ENCODE measurements at places on chromosomes 12 and 14.

DNA sequence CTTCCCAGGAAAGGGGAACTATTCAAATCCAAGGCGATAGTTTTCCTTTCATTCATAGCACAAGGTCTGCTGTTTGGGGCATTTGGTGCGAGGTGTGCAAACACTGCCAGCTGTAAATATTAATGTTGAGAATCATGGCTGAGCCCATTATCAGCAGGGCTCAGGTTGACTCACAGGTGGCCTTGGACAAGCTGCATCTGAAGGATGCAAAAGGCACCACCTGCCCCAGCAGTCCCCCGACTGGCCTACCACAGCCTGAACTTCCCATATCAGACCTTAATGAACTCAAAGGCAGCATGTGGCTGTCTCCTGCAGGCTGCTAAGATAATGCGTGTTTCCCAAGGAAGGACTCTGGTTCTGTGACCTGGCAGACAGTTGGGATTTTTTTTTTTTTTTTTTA is 93.3 kb upstream of the MAP1LC3B2 start:
- no peak for DNase-seq

DNA sequence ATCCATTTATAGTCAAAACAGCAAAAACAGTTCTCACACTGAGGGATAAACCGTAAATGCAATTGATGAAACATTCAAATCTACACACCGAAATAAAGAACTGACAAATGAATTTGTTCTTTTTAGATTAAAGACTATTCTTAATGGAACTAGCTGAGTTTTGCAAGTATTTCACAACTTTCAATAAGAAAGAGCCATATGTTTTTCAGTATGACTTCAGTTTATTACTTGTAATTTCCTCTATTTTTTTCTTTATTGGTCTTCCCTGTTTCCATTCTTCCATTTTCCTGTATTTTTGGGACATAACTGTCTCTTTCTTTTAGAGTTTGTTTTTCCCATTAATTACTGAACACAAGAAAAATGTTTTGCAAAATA is 4.3 kb downstream of the BCAT1 start:
- DNase-seq: no peak

GRCh38 chr12:87120440-87120839 is 864.2 kb upstream of the MGAT4C start:
- DNase-seq: no peak

DNA sequence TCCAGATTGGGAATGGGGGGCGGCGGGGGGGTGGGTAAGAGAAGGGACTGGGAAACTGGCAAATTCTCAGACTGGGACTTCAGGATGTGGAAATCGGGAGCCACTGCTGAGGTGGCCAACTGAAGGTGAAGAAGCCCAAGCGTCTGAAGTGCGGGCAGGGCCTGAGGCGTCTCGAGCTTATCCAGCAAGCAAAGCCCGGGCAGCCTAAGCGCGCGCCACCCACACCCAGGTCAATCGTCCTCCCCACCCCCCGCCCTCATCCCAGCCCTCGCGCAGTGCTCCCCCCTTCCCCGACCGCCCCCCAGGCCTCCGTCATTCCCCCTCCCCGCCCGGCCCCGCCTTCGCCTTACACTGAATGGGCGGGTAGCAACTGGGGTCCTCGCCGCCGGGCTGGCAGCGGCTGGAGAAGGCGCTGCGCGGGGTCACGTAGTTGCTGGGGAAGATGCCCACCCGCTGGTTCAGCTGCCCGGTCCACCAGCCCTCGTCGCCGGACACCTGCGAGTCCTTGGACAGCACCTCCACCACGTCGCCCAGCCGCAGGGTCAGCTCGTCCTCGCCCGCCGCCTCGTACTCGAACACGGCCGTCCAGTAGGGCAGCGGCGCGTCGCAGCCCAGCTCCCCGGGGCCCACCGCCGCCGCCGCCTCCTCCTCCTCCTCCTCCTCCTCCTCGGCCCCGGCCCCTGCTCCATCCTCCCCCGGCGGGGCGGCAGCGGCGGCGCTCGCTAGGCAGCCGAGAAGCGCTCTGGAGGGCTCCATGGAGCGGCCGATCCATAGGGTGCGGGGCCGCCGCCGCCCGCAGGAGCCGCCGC is 693 bp downstream of the MAP3K9 start:
- no peak for DNase-seq

GRCh38 chr14:102333390-102333789 is 13.8 kb downstream of the ZNF839 start:
- no peak for DNase-seq

GRCh38 chr14:93100570-93100969 is 15.2 kb downstream of the ITPK1 start:
- no peak for DNase-seq

Measured in putamen (tissue), 1 donor.